Kidney (tissue), 22 donors: ENCODE measurements at places on chromosomes 4 and X.

DNA sequence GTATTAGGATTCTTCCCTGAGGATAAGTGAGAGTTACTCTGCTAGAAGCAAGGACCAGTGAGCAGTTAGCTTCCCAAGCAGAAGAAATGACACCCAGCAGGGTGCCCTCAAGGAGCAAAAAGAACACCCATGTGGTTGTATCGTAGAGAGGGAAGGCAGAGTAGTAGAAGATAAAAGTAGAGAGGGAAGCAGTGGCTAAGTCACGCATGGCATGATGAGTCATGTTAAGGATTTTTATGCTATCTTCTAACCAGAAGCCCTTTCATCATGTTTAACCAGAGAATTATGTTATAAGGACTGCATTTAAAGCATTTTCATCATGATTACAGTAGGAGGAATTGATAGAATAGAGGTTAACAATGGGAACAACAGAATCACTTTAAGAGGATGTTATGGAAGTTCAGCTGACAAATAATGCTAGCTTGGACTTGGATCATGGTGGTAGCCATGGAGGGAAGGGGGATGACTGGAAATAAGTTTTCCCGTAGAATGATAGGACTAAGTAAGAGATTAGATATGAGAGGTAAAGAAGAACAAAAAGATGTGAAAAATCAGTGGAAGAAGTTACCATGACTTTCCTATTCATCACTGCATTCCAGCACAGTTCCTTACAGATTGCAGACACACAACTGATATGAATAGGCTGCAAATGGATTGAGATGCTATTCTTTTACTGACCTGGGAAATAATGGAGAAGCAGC lies 383.5 kb upstream of the INTU start:
- no peak overlapping the region for H3K4me3 ChIP-seq
- no peaks in the 10 kb centered on the region for H3K36me3 ChIP-seq
- no peaks in the 10 kb centered on the region for H3K4me1 ChIP-seq
- no peak for DNase-seq
- no peak overlapping the region for H3K27ac ChIP-seq
- no peaks in the 10 kb centered on the region for H3K27me3 ChIP-seq

DNA sequence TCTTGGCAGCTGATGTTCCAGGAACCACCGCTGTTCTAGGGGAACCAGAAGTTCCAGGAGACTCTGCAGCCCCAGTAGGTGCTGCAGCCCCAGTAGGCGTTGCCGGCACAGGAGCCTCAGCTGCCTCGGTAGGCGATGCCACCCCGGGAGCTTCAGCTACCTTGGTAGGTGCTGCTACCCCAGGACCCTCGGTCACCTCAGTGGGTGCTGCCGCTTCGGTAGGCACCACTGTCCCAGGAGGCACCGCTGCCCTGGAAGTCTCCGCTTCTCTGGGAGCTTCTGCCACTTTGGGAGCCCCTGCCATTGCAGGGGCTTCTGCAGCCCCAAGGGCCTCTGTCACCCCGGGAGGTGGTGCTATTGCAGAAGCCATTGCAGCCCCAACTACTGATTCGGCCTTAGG lies 2.8 kb downstream of the ARMCX2 start:
- H3K27me3 ChIP-seq = no peaks in the 10 kb centered on the region
- H3K27ac ChIP-seq = no peak overlapping the region
- no peaks in the 10 kb centered on the region for H3K4me1 ChIP-seq
- no peaks in the 10 kb centered on the region for H3K36me3 ChIP-seq
- no peak for DNase-seq
- no peak overlapping the region for H3K4me3 ChIP-seq

DNA sequence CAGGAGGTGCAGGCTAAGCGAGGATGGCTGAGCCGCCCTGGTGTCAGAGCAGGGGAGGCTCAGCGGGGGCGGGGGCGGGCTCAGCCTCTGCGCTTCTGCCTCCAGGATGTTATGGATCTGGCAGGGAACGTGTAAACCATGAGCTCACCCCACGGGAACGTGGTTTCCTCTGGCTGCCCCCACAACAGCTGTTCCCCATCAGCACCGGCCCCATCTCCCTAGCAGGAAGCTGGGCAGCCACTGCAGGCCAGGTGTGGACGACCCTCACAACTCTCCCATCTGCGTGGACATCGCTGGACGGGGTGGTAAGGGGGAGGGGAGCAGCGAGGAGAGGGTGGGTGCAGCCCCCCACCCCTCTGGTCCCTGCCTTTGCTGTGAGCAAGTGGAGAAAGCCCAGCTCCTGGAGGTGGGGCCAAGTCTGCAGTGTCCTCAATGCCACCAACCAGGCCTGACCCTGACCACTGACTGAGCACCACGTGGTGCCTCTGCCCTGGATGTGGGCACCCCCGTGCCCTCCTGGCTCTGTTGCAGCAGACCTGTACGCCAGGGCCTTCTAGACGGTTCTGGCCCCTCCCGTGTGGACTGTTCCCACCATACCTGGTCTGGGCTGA lies 28.1 kb upstream of the SPON2 start:
- peak; percentile 82 for DNase-seq
- no peak overlapping the region for H3K4me3 ChIP-seq
- H3K27ac ChIP-seq = no peak overlapping the region
- H3K27me3 ChIP-seq = no peaks in the 10 kb centered on the region
- H3K4me1 ChIP-seq = peaks cover 12% of the 10 kb centered on the region

GRCh38 chr4:41069838-41070237 lies 144.5 kb downstream of the APBB2 start:
- H3K36me3 ChIP-seq = no peaks in the 10 kb centered on the region
- H3K4me1 ChIP-seq = peaks cover 6% of the 10 kb centered on the region
- no peak overlapping the region for H3K4me3 ChIP-seq

DNA sequence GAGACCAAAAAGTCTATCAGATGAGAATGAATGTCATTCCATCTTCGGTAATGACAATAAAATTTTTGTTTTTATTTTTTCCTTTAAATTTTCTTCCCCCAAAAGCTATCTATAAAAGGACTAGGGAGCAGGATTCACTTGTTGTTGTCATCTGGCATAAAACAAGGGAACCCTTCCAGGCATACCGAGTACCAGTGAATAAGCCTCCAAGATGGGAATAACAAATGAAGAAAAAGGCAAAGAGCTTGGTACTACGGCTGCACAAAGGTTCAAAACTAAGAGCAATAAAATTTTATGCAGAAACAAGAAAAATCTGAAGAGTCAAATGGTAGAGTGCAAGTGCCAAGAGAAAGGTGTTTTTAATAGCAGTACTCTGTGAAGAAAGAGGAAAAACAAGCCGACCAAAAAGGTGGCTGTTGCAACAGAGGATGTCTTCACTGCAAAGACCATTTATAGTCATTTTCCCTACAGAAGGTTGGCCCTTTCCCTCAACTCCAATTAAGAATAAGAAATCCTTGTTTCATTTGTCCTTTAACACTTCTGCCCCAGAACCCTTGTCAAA lies 25.8 kb downstream of the PPP3CA start:
- no peak overlapping the region for H3K4me3 ChIP-seq
- H3K27me3 ChIP-seq = no peaks in the 10 kb centered on the region
- no peaks in the 10 kb centered on the region for H3K36me3 ChIP-seq

DNA sequence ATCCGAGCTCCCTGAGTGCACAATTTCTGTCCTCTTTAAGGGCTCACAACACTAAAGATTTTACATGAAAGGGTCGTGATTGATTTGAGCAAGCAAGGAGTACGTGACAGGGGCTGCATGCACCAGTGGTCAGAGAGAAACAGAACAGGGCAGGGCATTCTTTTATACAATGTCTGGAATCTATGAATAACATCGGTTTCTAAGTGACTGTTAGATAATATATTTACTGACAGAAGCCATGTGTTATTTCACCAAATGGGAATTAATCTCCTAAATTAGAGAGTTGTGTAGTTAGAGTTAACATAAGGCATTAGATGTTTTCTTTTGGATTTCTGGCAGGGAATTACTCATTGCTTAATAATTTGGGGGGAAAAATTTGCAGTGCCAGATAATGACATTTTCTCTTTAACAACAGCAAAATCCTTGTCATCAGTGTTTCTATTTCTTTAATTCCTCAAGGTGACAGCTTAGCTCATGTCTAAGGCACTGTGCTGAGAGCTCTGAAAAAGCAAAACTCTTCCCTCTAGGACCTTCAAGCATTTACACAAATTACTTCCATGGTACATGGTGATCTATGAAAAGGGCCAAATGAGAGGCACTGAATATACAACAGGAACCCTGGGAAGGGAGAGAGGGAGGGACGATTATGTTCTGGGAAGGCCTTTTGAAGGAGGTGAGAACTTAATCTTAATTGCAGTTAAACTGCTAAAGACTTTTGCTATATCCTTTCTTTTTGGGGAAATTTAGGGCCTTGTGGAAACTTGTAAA lies 145.0 kb downstream of the RTL3 start:
- no peak overlapping the region for H3K4me3 ChIP-seq
- no peaks in the 10 kb centered on the region for H3K4me1 ChIP-seq
- H3K36me3 ChIP-seq = no peaks in the 10 kb centered on the region
- H3K27me3 ChIP-seq = no peaks in the 10 kb centered on the region
- DNase-seq = no peak

GRCh38 chr4:54363037-54363436 lies 133.9 kb downstream of the PDGFRA start:
- no peak overlapping the region for H3K4me3 ChIP-seq
- no peak for DNase-seq
- no peaks in the 10 kb centered on the region for H3K4me1 ChIP-seq
- H3K27ac ChIP-seq = no peak overlapping the region

DNA sequence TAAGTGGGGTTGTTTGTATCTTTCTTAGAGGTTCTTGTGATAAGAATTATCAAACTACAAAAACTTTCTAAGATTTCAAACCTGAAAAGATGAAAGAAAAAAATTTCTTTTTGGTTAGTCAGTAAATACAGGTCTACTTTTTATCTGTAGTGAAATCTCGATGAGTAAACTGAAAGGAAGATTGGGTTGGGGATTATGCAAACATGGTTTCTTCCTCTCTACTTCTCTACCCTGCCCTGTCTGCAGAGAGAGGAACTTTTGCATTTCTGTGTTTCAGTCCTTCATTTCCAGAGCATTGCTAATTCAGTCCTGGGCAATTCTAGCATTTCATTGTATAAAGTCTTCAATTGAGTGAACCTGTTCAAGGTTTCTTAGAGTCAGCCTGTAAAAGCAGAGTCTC lies 51.6 kb upstream of the IL2 start:
- no peak overlapping the region for H3K4me3 ChIP-seq
- H3K36me3 ChIP-seq = no peaks in the 10 kb centered on the region
- no peak for DNase-seq

DNA sequence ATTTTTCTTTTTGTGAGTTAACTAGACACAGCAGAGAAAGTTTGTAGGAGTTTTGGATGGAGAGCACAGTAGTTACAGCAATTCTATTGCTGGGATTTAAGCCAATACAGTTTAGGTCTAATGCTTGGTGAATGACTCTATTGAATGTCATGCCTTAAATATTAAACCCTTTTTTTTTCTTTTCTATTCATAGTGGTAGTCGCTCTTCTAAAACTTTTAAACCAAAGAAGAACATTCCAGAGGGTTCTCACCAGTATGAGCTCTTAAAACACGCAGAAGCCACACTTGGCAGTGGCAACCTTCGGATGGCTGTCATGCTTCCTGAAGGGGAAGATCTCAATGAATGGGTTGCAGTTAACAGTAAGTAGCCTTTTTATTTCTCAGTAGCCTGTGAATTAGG lies 34.8 kb upstream of the DCK start:
- no peaks in the 10 kb centered on the region for H3K27me3 ChIP-seq

DNA sequence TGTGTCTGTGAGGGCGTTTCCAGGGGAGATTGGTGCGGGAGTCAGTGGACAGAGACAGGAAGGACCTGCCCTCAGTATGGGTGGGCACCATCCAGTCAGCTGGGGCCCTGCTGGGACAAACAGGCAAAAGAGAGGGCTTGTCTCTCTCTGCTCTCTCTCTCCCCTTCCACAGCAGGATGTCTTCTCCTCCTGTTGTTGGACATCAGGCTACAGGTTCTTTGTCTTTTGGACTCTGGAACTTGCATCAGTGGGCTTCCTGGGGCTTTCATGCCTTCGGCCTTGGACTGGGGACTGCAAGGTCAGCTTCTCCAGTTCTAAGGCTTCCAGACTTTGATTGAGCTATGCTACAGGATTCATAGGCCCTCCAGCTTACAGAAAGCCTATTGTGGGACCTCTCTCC lies 59.6 kb downstream of the ADGRA3 start:
- no peak for DNase-seq
- no peaks in the 10 kb centered on the region for H3K36me3 ChIP-seq
- no peak overlapping the region for H3K4me3 ChIP-seq
- no peaks in the 10 kb centered on the region for H3K27me3 ChIP-seq
- H3K27ac ChIP-seq = no peak overlapping the region

DNA sequence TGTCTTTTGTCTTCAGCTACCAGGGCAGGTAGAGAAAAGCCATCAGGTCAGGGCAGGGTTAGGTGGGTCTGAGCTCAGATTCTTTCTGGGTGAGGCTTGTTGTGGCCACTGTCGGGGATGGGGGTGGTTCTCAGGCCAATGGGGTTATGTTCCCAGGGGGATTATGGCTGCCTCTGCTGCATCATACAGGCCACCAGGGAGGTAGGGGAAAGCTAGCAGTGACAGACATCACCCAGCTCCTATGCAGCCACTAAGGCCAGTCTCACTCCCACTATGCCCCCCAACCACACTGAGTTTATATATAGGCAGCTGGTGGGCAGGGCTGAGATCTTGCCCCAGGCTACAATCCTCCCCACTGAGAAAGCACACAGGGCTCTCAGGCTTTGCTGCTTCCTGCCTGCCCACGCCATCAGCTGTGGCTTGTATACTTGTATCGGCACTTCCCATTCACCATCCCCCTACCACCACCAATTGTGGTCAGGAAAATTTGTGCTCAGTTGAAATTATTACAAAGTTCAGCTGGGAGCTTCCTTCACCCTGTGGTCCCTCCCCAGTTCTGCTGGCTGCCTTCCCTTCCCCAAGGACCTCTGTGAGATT lies 72.6 kb upstream of the PTPN13 start:
- H3K27ac ChIP-seq = no peak overlapping the region
- H3K36me3 ChIP-seq = no peaks in the 10 kb centered on the region
- H3K4me1 ChIP-seq = no peaks in the 10 kb centered on the region

DNA sequence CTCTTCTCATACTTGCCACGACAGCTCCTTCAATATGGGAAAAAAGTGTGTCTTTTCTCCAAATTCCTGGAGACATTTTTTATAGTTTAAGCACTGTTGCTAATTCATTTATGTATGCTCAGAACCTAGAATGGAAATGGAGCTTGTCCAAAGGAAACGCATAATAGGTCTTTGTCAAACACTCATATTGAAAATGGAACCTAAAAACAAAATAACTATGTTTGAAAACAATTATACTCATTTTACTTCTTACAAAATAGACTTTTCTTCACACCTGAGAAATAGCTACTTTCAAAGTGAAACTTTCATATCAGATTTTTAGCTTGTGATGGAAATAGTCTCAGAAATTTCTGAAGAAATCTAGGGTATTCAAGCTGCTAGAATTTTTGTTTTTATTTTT lies 529.7 kb upstream of the BOD1L1 start:
- H3K36me3 ChIP-seq = no peaks in the 10 kb centered on the region
- no peaks in the 10 kb centered on the region for H3K4me1 ChIP-seq
- no peak overlapping the region for H3K27ac ChIP-seq
- no peaks in the 10 kb centered on the region for H3K27me3 ChIP-seq
- no peak overlapping the region for H3K4me3 ChIP-seq

- no peaks in the 10 kb centered on the region for H3K27me3 ChIP-seq
- no peaks in the 10 kb centered on the region for H3K36me3 ChIP-seq
- no peak overlapping the region for H3K4me3 ChIP-seq
- H3K27ac ChIP-seq = no peak overlapping the region
- peaks cover 2% of the 10 kb centered on the region for H3K4me1 ChIP-seq
Observed at GRCh38 chr4:70927502-70928137, 25.5 kb downstream of the MOB1B start.
